H7 (cell line): ENCODE measurements at places on chromosomes 5 and 9. TPM values are rescaled to one million over a fixed set of nuclear protein-coding genes. Genes with fewer than 3 reads are reported as not detected.

Gene SLC46A2
- total RNA-seq = not detected in 2 replicates

Gene PCSK1
- total RNA-seq = 3.1 and 9.2 TPM in 2 replicates

DNA sequence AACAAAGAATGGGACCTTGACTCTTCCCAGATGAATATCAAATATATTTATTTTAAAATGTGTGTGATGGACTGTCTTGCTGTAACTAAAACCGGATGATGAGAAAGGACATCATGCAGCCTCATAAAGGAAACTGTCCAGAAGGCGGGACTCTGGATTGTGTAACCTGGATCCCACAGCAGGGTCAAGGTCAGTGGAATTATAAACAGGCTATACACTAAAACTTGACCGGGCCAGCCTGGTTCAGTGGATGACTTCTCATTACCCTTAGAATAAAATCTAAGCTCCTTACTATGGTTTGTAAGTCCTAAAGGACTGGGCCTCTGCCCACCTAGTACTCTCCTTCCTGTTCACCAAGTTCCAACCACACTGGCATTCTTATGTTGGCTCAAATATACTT, 280.3 kb downstream of the ELAVL2 start:
- DNase-seq = no peak

- no peak for DNase-seq
Measured at GRCh38 chr5:124860291-124860655, 113.8 kb upstream of the ZNF608 start.

Gene ACTBL2
- total RNA-seq = not detected in 2 replicates

- DNase-seq = no peak
Measured at GRCh38 chr9:2602704-2603116, 18.9 kb upstream of the VLDLR start.

GRCh38 chr5:154967421-154968024, 26.6 kb downstream of the MRPL22 start:
- peak; percentile 12 for DNase-seq

GRCh38 chr9:135468854-135469521, 10.6 kb upstream of the PPP1R26 start:
- no peak for DNase-seq

Gene STOML2
- total RNA-seq = 211 and 244 TPM in 2 replicates

DNA sequence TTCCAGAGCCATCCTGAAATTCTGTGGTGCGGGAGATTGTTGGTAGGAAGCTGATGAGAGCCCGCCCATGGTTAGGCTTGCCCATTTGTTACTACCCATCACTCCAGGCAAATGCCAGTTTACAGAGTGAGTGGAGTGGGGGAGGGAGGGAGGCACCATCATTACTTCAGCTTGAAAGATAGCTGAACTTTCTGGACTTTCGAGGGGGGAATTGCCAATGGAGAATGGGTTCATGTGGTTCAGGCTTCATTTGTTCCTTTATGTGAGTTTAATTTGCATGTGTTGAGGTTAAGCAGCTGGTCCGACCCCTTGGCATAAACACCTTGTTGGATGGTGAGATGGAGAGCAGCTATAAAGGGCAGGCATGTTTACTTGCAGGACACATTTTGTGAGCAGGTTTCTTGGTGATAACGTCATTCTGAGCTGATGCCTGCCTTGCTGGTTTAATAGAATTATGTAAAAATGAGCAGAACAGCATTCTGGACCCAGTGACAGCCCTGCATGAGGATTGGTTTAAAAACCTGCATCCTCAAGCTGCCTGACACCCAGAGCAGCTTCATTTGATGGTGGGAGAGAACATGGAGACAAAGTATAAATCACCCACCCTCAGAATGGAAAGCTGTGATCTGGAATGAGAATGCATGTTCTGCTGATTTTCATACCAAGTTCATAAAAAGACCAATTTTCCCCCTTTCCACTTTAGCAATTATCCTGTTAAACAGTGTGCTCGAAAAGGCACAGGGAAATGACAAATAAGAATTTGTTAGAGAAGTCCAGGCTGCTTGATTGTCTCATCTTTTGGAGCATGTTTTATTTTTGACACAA, 106.3 kb downstream of the TRIO start:
- DNase-seq = no peak

Gene ZNF483
- 50.3 and 62.9 TPM in 2 replicates for total RNA-seq

DNA sequence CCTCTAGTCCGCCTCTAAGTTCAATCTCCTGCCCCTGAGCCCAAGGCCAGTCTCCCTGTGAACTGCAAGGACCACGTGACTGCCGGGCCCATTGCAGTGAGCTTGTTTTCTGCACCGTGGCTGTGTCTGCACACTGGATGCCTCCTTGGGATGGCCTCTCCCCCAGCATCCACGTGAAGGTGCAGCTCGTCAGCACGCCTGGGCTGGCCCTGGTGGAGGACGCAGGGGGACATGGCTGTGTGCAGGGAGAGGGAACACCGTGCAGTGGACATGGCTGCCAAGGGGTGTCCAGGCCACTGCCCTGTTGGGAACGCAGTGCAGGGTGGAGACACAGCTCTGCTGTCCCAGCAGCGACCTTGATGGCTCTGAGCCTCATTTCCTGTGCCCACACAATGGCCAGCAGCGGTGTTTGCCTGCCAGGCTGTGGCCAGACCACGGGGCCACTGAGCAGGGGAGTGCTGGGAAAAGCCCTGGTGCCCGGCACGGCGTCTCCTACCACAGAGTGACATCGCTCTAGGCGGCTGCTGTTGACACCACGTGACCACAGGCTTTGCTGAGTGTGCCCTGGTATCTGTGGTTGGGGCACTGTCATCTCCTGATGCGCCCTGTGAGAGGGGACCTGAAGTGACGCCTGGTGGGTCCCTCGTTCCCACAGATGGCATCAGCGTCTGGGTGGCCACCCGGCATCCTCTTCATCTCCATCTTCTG, 26.9 kb upstream of the EXOC3 start:
- DNase-seq = peak; percentile 64

DNA sequence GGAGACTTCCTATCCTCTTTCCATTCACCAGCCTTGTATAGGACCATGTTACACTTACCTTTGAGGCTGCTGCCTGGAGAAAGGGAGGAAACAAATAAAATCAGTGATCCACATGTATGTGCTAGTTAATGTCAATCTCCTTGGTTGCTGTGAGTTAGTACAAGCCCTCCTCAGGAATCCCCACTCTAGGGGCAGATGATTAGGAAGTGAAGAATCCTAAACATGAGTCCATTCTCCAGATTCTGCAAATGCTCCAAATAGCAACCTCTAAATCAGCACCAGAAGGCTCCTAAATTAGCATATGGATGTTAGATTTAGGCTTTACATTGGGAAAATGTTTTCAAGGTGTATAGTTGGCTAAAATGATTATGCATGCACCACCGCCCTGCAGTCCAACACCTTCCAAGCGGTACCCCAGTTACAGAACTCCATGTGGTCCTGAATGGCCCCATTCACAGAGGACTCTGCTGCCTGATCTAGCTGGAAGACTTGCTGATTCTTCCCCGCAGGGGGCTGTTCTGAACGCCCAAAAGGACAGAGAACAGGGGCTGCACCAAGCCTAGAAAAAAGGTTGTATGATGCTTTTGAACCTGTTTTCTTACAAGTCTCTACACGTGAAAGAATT, 123.2 kb downstream of the TLE1 start:
- no peak for DNase-seq

DNA sequence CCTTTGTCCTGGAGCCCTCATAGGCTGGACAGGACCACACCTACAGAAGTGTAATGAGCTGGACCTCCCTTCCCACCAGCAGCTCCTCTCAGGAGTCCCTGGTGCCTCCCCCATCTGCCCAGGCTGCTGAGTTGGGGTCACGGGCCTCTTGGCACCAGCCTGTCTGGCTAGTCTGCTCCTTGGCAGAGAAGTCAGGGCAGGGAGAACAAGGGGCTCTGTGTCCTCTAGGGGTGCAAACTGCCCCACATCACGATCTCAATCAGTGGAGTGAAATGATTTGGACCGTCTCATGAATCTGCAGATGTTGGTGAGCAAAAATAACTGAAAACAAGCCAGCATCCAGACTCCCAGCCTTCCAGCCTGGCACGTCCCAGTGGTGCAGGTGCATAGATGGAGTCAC, 14.9 kb upstream of the GFPT2 start:
- no peak for DNase-seq

DNA sequence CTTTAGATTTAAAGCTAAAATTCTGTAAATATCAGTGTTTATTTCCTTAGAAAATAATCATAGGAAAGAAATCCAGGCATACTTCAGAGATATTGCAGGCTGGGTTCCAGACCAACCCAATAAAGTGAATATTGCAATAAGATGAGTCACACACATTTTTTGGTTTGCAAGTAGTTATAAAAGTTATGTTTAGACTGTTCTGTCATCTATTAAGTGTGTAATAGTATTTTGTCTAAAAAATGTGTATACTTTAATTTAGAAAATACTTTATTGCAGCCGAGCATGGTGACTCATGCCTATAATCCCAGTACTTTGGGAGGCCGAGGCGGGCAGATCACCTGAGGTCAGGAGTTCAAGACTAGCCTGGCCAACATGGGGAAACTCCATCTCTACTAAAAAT, 6.9 kb upstream of the RIC1 start:
- DNase-seq = no peak

Gene PCDHB13
- 0.03 TPM in 1 of 2 replicates, not detected in the other for total RNA-seq

DNA sequence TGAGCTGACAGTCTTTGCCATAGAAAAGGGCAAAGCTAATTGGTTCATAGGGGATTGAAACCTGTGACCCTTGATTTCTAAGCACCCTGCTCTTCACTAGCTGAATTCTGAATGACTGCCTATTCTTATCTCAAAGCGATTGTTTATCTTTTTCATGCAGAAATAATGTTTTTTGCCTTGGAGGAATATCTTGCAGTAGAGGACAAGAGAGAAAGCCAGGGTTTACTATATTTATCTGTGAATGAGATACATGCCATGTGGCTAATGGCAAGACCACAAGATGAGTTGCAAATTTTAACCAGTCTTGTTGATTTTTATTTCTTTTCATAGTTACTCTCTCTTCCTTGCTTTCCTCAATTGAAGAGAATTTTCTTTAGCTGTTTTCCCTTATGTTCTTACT, 185.0 kb downstream of the CNTLN start:
- no peak for DNase-seq
